Tibial artery (tissue), 4 donors: ENCODE measurements at places on chromosomes 7 and 10.

GRCh38 chr7:82044497-82045080 is 274.7 kb upstream of the HGF start:
- peak; percentile 34 for DNase-seq

GRCh38 chr10:89158446-89158845 is 48.7 kb downstream of the CH25H start:
- DNase-seq = no peak

- DNase-seq = no peak
These were observed 609.0 kb upstream of the FOXK1 start for GRCh38 chr7:4073052-4073451.

- DNase-seq = no peak
These were observed 37.8 kb upstream of the FZD1 start for GRCh38 chr7:91226411-91226810.

GRCh38 chr7:44046321-44047061 is 2.0 kb downstream of the DBNL start:
- no peak for DNase-seq

DNA sequence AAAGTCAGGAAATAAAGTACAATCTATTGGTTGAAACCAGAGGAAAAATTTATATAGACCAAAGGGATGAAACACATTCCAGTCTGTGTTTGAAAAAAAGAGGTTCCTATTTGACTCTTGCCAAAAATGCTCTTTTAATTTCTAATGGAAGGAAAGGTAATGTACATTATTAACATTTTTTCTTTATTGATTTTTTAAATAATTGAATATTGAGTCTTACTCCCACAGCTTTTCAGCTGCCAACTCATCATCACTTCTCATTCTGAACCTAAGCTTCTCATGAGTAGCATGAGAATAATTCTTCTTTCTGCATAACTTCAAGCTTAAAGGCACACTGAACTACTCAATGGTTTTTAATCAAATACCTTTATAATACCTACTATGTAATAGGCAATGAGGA is 49.8 kb upstream of the FHIP2A start:
- no peak for DNase-seq

DNA sequence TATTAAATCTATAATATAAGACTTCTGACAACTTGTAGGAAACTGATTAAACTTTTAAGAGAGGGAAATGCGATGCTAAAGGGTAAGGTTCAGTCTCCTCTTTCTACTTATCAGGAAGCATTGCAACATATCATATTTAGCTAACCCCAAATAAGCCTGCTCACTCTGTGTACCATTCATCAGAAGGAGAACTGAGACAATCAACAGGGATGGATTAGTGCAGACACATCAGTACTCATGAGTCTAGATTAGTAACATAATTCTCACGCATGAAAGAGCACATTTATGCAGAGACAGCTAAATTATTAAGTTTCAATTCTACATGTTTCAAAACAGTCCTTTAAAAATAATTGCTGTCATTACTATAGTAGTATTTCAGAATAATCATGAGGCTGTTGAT is 354.2 kb upstream of the ZWINT start:
- no peak for DNase-seq

DNA sequence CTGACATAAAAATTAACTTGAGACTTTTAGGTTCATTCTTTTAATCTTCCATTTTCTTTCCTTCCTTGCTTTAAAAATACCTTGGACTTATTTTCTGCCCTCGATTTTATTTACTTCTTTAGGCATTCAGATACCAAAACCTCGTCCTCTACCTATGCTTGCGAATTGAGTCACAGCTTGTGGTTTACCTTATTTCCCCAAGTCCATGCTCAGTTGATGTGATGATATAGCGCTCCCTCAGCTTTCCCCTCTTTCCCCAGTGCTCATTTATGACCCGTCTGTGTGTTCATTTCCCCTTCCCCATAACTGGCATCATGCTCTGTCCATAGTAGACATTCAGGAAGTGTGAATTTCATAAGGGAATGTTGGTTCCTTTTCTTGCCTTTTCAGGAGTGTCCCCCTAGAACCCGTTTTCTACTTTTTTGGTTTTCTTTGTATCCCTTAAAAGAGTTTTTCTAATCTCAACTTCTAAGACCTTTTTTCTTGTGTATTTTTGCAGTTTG is 19.1 kb upstream of the PRKRIP1 start:
- DNase-seq = no peak

GRCh38 chr10:86613905-86614304 is 40.4 kb upstream of the OPN4 start:
- no peak for DNase-seq

DNA sequence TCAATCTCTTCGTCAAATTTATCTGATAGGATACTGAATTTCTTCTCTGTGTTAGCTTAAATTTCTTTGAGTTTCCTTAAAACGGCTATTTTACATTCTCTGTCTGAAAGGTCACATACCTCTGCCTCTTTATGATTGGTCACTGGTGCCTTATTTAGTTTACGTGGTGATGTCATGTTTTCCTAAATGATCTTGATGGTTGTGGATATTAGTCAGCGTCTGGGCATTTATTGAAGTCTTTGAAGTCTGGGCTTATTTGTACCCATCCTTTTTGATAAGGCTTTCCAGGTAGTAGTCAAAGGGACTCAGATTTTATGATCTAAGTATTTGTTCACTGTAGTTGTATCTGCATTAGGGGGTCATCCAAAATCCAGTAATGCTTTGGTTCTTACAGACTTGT is 1407.5 kb upstream of the LRRTM3 start:
- no peak for DNase-seq

- DNase-seq = no peak
These were observed 106.4 kb upstream of the FAM133B start for GRCh38 chr7:92696584-92696983.

DNA sequence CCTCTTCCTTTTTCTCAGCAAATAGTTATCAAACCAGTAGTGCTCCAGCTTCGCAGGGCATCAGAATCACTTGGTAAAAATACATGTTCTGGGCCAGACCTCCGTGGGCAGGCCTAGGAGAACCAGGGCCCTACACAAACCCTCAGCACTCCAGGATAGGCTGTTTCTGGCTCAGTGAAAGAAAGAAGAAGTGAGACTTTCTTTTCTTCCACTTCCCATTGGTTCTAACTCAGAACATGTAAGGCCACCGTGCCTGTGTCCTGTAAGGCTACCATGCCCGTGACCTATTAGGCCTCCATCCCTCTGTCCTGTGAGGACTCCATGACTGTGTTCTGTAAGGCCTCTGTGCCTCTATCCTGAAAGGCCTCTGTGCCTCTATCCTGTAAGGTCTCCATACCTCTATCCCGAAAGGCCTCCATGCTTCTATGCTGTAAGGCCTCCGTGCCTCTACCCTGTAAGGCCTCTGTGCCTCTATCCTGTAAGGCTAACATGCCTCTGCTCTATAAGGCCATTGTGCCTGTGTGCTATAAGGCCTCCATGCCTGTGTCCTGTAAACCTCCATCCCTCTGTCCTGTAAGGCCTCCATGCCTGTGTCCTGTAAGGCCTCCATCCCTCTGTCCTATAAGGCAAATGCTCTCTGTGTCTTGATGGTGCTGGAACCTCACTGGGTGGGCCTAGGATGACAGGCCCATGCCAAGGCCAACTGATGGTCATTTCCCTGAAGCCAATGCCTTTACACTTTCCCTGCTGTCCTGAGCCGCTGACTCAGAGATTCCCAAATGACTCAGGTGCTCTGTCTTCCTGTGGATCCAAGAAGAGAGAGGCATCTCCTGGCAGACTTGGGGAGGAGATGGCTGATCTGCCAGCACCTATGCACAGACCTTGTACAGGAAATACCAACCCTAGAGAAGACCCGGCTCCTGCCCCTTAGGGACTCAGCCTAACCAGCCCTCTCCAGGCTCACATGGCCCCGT is 96.6 kb upstream of the CACUL1 start:
- DNase-seq = no peak
